Central memory CD4-positive, alpha-beta T cell (primary cell): ENCODE measurements at places on chromosomes 11 and 22.

- no peak for DNase-seq
Observed at GRCh38 chr11:87440076-87440770, 402.5 kb downstream of the TMEM135 start.

DNA sequence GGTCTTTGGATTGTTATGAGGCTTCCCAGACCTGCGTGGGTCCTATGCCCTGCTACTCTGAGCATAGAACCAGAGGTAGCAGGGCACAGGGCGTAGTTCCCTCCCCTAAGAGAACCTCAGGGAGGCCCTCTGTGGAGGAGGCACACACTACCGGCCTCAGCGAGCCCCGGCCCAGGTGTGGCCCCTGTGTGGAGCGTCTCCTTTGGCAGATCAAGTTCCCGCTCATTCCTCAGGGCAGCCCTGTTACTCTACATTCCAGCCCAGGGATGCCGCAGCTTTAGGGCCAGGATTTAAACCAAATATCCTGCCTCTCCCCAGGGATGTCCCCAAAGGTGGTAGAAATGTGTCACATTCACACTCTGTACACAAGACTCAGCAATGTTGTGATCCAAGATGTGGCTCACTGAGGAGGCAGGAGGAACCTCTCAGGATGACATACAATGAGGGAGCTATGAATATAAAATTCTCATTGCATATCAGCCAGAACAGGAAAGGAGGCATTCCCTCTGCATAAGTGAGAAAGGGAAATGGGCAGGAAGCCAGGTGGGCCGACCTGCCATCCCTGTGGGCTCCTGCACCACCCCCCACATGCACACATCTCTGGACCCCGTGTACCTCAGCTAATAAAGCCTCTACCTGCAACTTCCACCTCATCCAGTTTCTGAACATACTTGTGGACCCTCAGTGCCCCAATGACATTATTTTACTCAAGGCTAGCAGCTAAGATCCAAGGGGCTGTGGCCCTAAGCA, 131.9 kb upstream of the TEAD1 start:
- no peak for DNase-seq

- no peak for DNase-seq
Observed at GRCh38 chr22:23763954-23764353, 1.2 kb downstream of the C22orf15 start.

- no peak for DNase-seq
Observed at GRCh38 chr11:119473901-119474681, 51.1 kb upstream of the THY1 start.

GRCh38 chr11:72085621-72086351, 5.1 kb downstream of the LRRC51 start:
- DNase-seq, result no peak

GRCh38 chr11:129291546-129291945, 84.1 kb upstream of the BARX2 start:
- no peak for DNase-seq

GRCh38 chr11:94661444-94661843, 94.3 kb downstream of the PIWIL4 start:
- no peak for DNase-seq

- DNase-seq, result no peak
Observed at GRCh38 chr11:31903225-31904074, 92.3 kb upstream of the PAX6 start.
